Memory B cell (primary cell): ENCODE measurements at places on chromosomes 4 and X.
A peak's percentile ranks its signal among the peaks of the same experiment; 100 is the strongest.

DNA sequence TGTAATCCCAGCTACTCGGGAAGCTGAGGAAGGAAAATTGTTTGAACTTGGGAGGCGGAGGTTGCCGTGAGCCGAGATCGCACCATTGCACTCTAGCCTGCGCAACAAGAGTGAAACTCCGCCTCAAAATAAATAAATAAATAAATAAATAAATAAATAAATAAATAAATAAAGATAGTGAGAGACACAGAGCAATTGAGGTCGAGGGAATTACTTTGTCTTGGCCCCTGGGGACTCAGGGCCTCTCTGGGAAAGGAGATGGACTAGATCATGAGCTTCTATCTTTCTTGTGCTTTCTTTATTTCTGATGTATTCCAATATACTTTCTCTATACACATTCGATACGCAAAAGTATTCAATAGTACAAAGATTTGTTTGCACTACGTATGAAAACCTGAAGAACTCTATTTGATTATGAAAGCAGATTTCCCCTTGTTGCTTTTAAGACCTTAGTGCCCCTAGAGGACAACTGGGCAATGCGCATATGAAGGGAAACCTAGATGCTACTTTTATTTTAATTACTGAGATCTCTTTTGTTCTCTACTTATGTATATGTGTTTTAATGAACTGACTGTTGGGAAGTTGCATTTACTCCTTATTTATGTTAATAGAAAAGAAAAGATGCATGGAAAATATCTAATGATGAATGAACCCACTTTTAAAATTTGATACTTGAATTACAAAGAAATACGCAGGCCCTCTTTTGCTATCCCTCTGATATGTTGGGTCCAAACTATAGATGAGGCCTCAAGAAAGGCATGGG lies 12.8 kb upstream of the ELOVL6 start:
- no peak for DNase-seq

DNA sequence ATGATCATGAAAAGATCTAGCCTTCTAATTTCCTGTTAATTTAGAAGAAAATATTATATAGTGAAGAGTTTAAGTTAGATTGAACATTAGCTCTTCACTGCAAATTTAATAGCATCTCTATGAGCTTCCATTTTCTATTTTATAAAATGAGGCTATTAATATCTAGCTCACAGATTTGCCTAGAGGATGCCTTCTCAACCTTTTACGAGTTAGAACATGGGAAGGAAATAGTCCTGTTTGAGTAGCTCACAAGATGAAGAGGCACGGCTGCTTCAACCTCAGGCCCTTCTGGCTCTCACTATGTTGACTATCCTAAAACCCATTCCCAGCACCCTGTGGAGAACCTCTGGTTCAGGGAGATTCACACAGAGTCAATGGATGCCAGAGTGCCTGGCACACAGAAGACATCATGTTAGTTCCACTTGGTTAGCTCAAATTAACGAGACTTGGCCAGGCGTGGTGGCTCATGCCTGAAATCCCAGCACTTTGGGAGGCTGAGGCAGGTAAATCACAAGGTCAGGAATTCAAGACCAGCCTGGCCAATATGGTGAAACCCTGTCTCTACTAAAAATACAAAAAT lies 97.9 kb upstream of the GUCY1A1 start:
- no peak for DNase-seq

GRCh38 chr4:88823058-88823919 lies 125.7 kb upstream of the NAP1L5 start:
- peak; percentile 23 for DNase-seq

GRCh38 chrX:16807548-16807947 lies 21.3 kb downstream of the TXLNG start:
- no peak for DNase-seq

DNA sequence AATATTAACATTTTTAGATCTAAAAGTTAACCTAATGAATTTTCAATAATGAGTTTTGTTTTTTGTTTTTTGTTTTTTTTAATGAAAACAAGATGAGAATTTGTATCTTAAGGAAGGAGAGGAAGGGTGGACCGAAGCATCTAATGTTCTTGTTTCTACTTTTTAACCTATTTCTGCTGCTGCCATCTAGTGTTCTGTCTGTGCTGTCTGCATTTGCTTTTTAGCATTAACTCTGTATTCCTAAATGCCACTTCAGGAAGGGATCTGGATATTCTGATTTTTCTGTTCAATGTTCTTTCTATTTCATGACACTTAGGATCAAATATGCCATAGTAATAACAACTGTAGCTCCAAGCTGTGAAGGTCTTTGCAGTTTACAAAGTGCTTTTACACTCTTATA lies 161.7 kb downstream of the BRWD3 start:
- DNase-seq = no peak

DNA sequence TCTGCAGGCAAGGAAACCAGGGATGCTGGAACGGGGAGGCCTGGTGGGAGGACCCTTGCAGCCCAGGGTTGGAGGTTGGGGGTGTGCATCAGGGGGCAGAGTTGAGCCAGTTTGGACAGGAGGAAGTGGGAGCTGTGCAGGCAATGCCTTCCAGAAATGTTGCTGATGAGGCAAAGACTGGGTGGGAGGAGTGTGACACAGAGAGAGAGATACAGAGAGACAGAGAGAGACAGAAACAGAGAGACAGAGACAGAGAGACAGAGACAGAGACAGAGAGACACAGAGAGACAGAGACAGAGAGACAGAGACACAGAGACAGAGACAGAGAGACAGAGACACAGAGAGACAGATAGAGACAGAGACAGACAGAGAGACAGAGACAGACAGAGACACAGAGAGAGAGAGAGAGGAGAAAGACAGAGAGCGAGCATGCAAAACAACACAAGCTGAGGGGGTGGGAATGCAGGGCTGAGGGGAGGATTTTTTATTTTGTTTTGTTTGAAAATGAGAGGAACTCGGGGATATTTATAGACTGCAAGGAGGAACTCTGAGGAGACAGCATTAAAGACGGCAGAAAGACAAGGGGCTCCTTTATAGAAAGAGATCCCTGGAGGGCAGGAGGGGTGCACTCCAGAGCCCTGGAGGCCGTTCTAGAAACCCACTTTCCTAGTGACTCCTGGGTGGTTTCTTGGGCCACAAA lies 1.9 kb upstream of the HAUS3 start:
- no peak for DNase-seq

- no peak for DNase-seq
Observed at GRCh38 chrX:126064901-126065541, 101.1 kb downstream of the DCAF12L2 start.

- no peak for DNase-seq
Observed at GRCh38 chr4:155411546-155411945, 34.8 kb upstream of the MAP9 start.

DNA sequence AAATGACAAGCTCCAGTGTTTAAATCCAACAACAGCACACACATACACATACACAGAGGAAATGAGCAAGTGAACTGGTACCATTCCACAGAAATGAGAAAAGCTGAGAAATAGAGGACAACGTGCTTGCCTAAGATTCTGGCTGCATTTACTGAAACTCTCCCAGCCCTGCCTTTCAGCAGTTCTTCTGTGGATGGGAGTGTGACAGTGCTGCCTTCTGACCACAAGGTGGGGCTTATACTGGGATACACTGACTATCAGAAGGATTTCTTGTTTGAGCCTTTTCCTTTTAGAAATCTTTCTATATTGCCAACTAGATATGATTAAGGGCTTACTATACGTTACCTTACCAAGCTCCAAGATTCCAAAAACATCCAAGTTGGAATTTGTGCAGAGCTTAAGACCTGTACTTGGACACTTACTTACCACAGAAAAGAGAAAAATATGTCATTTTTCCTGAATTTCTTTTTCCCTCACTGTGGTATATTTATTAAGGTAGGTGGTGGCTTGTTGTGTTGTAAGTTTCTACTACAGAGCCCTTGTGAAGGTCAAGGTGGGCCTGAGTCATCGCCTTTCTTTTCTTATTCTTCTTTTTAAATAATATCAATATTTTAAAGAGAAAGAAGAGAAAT lies 10.7 kb upstream of the CXCL8 start:
- DNase-seq = no peak

- no peak for DNase-seq
Observed at GRCh38 chr4:79395841-79396240, 12.2 kb downstream of the GK2 start.

DNA sequence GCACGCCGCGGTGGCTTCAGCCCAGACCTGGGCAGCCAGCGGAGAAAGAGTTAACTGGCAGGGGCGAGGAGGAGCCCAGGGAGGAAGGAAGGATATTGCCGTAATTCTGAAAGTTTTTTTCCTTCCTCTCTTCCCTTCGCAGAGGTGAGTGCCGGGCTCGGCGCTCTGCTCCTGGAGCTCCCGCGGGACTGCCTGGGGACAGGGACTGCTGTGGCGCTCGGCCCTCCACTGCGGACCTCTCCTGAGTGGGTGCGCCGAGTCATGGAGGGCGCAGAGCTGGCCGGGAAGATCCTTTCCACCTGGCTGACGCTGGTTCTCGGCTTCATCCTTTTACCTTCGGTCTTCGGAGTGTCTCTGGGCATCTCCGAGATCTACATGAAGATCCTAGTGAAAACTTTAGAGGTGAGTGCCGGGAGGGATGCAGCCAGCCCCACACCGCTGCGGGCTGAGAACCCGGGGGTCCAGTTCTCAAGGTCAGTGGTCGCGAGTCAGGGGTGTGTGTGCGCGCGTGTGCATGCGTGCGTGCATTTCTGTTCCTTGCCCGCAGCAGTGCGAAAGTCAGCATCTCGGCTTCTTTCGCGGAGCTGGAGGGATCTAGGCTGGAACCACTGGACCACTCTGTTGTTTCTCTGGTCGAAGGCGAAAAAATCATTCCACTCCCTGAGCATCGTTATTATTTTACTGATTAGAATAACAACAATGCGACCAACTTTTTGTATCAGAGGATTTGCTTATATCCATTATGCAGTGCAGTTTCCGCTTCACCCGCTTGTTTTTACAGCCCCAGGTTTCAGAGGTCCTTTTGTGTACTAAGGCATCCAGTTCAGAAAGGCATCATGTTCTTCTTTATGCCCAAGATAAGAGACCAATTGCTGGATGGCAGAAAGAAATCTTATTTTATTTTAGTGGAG lies 709 bp downstream of the GPAT3 start:
- no peak for DNase-seq

DNA sequence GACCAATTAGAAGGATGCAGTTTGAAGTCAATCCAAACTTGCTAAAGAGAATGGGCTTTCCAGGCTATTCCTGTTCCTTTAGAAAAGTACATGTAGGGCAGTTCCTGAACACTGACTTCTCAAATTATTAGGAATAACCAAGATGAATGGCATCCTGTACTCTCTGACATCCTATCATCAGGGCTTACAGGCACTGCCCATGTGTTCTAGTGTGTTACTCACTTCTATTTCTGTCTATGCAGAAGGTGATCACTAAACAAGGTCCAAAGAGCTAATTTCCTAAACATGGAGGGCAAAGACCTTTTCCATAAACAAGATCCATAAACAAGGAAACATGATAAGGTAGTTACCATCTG lies 53.6 kb downstream of the AWAT2 start:
- DNase-seq = no peak

GRCh38 chr4:29262986-29263385 lies 1457.2 kb upstream of the PCDH7 start:
- DNase-seq = no peak

- no peak for DNase-seq
Observed at GRCh38 chr4:36026348-36026880, 217.9 kb downstream of the ARAP2 start.

DNA sequence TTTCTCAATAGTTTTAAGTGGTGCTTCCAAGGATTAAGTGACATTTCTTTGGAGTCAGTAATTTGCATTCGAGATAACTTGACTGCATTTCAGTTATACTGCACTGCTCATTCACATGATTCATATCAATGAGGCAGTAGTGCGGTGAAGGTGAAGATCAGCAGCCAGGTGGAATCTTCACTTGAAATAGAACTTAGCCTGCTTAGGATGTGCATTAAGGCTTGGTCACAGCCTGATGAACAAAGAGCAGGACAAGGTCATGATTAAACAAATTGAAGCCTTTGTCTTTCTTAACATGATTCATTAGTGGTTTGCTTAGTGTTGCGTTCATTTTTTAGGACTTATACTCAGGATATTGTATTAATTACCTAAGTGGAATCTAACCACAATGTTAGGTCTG lies 212.1 kb upstream of the GALNTL6 start:
- DNase-seq = no peak

GRCh38 chrX:67338262-67338661 lies 205.6 kb upstream of the AR start:
- DNase-seq = no peak

- no peak for DNase-seq
Observed at GRCh38 chrX:103688946-103689345, 2.4 kb upstream of the MORF4L2 start.

GRCh38 chr4:77454858-77455257 lies 150.8 kb upstream of the CXCL13 start:
- no peak for DNase-seq

DNA sequence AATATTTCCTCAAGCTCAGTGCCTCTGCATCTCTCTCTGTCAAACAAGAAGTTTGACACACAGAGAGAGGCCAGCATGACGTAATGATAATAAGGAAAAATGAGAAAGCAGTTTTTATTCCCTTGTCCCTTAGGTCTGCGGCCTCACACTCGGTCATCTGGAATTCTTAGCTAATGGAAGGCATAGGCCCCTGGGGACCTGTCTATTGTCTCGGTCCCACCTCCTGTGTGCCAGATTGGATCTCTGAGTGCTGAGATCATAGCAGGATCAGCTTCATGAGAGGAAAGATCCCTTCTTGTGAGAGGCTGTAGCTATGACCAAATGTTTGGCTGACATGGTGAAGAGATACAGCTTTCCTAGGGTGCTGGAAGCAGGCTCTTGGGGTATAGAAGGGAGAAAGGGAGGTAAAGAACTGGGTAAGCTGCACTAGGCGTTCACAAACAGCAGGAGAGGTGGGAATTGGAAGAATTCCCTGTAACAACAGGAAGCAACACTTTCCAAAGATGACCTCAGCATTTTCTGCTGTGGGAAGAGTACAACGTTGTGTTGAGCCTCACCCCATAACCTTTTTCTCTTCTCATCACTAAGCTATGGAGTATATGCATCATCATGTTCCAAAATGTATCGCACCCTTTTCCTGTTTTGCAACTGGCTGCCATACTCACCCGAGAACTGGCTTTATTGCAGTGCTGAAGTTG lies 20.2 kb downstream of the TMEM31 start:
- DNase-seq = no peak

GRCh38 chr4:162011089-162011488 lies 152.7 kb downstream of the FSTL5 start:
- no peak for DNase-seq

- DNase-seq = no peak
Observed at GRCh38 chr4:37953620-37954293, 6.4 kb upstream of the PTTG2 start.

DNA sequence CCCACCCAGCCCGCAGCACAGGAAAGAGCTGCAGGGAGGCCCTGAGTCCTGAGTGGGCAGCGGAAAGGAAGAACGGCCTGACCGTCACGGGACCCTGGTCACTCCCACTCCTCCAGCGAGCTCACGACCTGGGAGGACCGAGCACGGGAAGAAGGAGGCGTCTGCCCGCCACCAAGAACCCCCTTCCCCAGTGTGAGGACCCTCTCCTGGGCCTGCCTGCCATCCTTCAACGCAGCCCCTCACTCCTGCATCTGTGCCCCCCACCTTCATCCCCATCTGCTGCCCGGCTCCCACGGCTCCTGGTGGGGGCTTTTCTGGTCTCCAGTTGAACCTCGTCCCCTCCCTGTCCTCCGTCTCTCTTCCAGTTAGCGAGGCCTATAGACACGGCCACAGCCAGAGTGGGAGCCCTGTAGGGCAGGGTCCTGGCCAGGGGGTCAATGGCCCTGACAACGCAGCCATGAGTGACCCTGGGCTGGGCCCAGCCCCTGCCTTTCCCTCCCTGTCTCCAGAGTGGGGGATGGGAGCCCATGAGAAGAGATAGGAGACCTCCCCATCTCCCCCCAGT lies 41.3 kb upstream of the MXD4 start:
- no peak for DNase-seq
